Omental fat pad (tissue), 4 donors: ENCODE measurements at places on chromosomes 4 and X.

DNA sequence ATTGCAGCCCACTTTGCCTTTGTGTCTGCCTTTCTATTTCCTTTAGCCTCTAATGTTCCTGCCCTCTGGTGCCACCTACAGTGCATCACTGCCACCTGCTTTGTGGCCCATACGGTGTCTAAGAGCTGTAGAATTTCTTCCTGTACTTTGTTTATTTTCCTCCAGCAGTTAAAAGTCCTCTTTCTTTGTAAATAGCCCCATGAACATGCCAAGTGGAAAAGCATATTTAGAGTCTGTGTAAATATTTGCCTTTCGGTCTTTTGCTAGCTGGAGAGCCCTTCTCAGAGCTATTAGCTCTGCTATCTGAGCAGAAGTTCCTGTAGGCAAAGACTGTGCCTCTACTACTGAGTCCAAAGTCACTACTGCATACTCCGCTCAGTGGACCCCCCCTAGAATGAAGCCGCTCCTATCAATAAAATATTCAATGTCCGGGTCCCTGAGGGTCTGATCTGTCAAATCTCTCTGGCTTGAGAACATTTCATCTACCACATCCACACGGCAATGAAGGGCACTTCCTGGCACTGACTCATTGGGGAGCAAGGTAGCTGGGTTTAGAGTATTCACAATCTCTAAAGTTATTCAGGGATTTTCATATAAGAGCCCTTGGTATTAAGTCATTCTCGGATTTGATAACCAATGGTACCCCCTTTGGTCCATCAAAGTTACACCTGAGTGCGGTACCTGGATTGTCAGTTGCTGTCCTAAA is 36.3 kb downstream of the SULT1E1 start:
- DNase-seq = no peak

DNA sequence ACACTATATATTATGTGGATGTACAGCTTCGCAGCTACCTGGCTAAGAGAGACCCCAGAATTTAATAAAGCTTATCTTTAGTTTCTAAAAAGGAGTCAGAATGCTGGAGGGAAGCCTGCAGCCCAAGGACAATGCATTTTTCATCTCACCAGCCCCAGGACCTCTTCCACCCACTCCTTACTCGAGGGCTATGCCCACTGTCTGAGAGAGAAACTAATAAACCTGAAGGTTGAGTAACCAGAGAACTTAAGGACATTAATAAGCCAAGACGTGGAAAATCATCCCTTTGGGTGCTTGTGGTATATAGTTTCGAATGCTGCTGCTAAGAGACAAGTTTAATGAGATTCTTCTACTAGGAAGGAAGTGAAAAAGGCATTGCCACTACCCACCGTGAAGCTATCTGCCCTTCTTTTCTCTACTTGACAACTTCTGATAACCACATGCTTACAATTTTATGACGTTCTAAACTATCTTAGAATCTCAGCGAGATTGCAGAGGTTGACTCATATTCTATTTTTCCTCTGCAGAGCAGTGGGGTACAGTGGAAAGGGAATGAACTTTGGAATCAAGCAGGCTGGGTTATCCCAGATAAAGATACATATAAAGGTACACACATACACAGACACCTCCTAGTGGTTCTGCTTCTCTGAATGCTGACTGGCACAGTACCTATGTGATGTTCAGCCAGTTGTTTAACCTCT is 3.3 kb downstream of the RELL1 start:
- DNase-seq = no peak

DNA sequence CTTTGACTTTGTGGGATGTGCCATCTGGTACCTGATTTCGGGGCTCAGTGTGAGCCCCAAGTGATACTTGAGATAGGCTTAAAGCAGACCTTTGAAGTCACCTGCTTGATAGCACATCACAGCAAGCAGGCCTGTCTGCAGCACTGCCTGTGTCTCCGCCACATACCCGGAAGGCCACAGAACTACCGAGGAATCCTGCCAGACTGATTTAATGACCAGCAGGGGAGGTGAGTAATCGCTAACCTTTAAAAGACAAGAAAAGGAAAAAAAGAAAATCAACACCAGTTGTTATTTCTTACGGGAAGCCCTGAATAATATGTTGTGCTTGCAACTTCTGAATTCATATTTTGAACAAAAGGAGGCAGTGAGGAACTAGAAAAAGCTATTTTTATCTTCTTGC is 6.8 kb downstream of the PTCHD1 start:
- no peak for DNase-seq

DNA sequence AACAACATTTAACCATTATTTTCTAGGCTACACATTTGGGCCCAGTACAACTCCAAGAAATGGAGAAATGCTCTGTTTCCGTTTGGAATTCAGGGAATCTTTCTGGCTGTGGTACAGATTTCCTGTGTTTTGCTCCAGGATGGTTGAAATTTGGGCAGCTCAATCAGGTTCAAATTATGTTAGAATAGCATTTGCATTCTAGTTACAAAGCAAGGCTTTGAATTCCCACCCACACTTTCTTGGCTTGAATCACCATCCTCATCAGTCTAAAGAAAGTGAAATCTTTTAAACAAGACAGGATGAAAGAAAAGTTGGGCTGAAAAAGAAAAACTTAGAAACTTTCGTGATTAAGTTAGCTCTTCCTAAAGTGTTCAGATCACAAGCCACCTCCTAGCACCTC is 98.1 kb upstream of the VCX3B start:
- DNase-seq = no peak

- DNase-seq = no peak
Measured at GRCh38 chr4:19030048-19030447, 1008.5 kb upstream of the LCORL start.

DNA sequence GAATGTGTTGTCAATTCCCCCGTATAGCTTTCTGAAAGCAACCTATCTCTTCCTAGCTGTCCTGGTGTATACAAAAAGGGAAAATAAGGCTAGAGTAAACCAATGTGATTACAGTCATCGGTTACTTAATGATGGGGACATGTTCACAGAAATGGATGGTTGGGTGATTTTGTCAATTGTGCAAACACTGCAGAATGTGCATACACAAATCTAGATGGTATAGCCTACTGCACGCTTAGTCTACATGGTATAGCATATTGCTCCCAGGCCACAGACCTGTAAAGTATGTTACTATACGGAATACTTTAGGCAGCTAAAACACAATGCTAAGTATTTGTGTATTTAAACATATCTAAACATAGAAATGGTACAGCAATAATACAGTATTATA is 5.1 kb downstream of the DTHD1 start:
- no peak for DNase-seq

DNA sequence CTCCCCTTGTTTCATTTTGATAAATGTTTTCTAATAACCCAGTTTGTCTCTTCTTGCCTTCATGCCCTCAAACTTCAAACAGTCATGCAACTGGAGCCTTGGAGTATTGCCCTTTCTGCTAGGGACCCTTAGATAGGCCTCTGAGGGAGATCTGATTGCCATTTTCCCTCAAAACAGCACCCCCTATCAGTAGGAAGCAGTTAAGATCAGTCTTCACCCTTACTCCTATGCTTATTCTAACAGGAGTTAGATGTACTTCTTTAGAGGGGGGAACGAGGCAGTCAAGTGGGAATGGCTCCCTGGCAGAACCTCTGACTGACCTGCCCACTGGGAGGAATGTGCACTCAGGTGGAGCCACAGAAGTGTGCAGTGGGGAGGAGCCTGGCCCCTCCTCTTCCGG is 74.1 kb downstream of the FAM47A start:
- DNase-seq = no peak

- no peak for DNase-seq
Measured at GRCh38 chr4:105807496-105807895, 87.8 kb upstream of the NPNT start.
